ENCODE measurements at places on chromosomes 2 and 18.

GRCh38 chr2:240050278-240050677 lies 3.0 kb downstream of the OR6B3 start:
- H3K27me3 ChIP-seq: no peaks in the 10 kb centered on the region
- no peak for DNase-seq
- H3K4me1 ChIP-seq: no peaks in the 10 kb centered on the region
- no peak overlapping the region for H3K4me3 ChIP-seq
- H3K27ac ChIP-seq: no peak overlapping the region
- no peaks in the 10 kb centered on the region for H3K36me3 ChIP-seq

GRCh38 chr2:47675196-47675825 lies 107.6 kb upstream of the MSH6 start:
- H3K27me3 ChIP-seq: no peaks in the 10 kb centered on the region
- no peaks in the 10 kb centered on the region for H3K4me1 ChIP-seq
- no peak overlapping the region for H3K27ac ChIP-seq
- H3K36me3 ChIP-seq: no peaks in the 10 kb centered on the region
- no peak for DNase-seq
- no peak overlapping the region for H3K4me3 ChIP-seq

DNA sequence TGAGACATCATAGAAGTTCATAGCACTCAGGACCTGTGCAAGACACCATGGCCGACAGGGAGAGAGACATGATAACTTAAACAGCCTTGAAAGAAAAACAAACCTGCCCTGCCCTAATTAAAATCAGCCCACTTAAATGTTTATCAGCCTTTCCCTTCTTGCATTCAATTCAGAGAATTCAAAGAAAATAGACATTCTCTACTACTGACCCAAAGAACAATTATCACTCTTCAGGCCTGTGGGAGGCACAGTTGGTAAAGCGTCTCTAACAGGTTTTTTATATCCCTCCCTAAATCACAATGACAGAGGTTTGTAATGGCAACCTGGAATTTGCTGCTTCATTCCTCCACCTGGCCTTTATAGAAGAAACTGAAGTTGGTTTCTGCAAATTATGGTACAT lies 1.7 kb downstream of the CDK15 start:
- DNase-seq: no peak
- H3K27ac ChIP-seq: no peak overlapping the region
- no peak overlapping the region for H3K4me3 ChIP-seq
- no peaks in the 10 kb centered on the region for H3K36me3 ChIP-seq

- H3K4me3 ChIP-seq: no peak overlapping the region
- H3K36me3 ChIP-seq: no peaks in the 10 kb centered on the region
- H3K27ac ChIP-seq: no peak overlapping the region
- H3K4me1 ChIP-seq: no peaks in the 10 kb centered on the region
- DNase-seq: no peak
- no peaks in the 10 kb centered on the region for H3K27me3 ChIP-seq
Observed at GRCh38 chr18:46771141-46771540, 14.3 kb upstream of the ST8SIA5 start.

DNA sequence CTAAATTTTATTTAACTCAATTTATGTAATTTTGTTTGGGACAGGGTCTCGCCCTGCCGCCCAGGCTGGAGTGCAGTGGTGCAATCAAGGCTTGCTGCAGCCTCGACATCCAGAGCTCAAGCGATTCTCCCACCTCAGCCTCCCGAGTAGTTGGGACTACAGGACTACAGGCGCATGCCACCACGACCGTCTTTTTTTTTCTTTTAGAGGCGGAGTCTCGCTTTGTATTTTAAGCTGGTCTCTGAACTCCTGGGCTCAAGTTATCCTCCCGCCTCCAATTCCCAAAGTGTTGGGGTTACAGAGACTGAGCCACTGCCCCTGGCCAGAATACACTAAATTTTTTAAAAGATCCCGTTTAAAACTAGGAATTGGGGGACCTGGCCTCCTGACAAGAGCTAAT lies 18.5 kb downstream of the WNT10A start:
- H3K27ac ChIP-seq: no peak overlapping the region
- H3K4me1 ChIP-seq: peaks cover 25% of the 10 kb centered on the region
- no peak for DNase-seq
- peaks cover 3% of the 10 kb centered on the region for H3K27me3 ChIP-seq
- no peaks in the 10 kb centered on the region for H3K36me3 ChIP-seq

DNA sequence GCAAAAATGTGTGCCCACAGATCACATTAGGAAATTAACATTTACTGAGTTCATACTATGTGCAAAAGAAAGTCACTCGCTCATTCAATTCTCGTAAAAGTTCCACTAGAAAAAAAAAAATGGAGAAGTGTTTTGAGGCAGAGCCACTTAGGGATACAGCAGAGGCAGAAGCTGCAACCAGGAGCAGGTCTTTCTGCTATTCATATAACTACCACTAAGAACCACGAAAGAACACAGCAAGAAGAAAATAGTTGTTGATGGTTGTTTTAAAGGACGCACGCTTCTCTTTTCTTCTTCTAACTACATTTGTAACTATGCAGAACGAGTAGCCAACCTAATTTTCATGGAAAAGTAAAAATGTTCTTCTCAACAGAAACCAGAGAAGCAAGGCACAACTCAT lies 45.0 kb downstream of the ROCK2 start:
- no peak for DNase-seq
- no peak overlapping the region for H3K27ac ChIP-seq
- H3K36me3 ChIP-seq: no peaks in the 10 kb centered on the region
- no peaks in the 10 kb centered on the region for H3K27me3 ChIP-seq
- H3K4me3 ChIP-seq: no peak overlapping the region
- no peaks in the 10 kb centered on the region for H3K4me1 ChIP-seq

GRCh38 chr2:81901017-81901416 lies 1596.5 kb upstream of the LRRTM1 start:
- H3K27ac ChIP-seq: no peak overlapping the region
- DNase-seq: no peak
- H3K4me3 ChIP-seq: no peak overlapping the region
- no peaks in the 10 kb centered on the region for H3K36me3 ChIP-seq
- no peaks in the 10 kb centered on the region for H3K4me1 ChIP-seq

DNA sequence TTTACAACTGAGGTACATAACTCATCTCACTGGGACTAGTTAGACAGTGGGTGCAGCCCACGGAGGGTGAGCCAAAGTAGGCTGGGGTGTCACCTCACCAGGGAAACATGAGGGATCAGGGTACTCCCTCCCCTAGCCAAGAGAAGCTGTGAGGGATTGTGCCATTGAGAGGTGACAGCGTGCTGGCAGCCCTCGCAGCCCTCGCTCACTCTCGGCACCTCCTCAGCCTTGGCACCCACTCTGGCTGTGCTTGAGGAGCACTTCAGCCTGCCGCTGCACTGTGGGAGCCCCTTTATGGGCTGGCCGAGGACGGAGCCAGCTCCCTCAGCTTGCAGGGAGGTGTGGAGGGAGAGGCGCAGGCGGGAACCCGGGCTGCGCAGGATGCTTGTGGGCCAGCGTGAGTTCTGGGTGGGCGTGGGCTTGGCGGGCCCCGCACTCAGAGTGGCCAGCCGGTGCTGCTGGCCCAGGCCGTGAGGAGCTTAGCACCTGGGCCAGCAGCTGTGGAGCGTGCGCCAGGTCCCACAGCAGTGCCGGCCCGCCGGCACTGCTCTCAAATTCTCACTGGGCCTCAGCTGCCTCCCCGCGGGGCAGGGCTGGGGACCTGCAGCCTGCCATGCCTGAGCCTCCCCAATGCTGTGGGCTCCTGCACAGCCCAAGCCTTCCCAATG lies 44.5 kb upstream of the FAM110C start:
- no peaks in the 10 kb centered on the region for H3K27me3 ChIP-seq
- H3K4me1 ChIP-seq: no peaks in the 10 kb centered on the region
- H3K36me3 ChIP-seq: no peaks in the 10 kb centered on the region
- DNase-seq: peak; percentile 65
- H3K4me3 ChIP-seq: no peak overlapping the region

DNA sequence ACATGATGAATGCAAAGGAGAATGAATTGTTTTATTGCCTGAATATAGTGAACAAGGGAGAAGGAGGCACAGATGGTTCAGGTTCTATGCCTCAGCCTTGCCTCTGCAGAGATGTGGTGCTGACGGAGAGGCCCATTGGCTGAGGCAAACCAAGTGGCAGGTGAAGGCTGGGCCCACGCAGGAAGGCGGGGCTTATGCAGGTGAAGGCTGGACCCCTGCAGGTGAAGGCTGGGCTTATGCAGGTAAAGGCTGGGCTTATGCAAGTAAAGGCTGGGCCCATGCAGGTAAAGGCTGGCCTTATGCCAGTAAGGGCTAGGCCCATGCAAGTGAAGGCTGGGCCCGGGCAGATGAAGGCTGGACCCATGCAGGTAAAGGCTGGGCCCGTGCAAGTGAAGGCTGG lies 414.7 kb downstream of the LRATD1 start:
- no peak overlapping the region for H3K27ac ChIP-seq
- H3K36me3 ChIP-seq: no peaks in the 10 kb centered on the region
- H3K4me3 ChIP-seq: no peak overlapping the region
- no peaks in the 10 kb centered on the region for H3K27me3 ChIP-seq
- peak; percentile 32 for DNase-seq

GRCh38 chr18:48940854-48941611 lies 9.7 kb downstream of the SMAD7 start:
- peak overlapping the region; percentile 95 for H3K27ac ChIP-seq

- H3K4me1 ChIP-seq: no peaks in the 10 kb centered on the region
- H3K4me3 ChIP-seq: no peak overlapping the region
- no peak overlapping the region for H3K27ac ChIP-seq
- no peaks in the 10 kb centered on the region for H3K27me3 ChIP-seq
Observed at GRCh38 chr2:235860871-235861270, 307.3 kb downstream of the GBX2 start.

GRCh38 chr18:7566567-7567473 lies at the start of gene PTPRM:
PTPRM (plus strand) TSS chr18:7567316; CDS start chr18:7567819, 503 bp downstream.
- no peaks in the 10 kb centered on the region for H3K36me3 ChIP-seq
- no peaks in the 10 kb centered on the region for H3K27me3 ChIP-seq
- H3K4me1 ChIP-seq: peaks cover 15% of the 10 kb centered on the region
- DNase-seq: peak; percentile 96
- H3K27ac ChIP-seq: peak within 1 kb of the TSS; percentile 98

GRCh38 chr2:62286089-62286785 lies 90.3 kb downstream of the B3GNT2 start:
- no peak for DNase-seq
- H3K4me1 ChIP-seq: no peaks in the 10 kb centered on the region
- no peaks in the 10 kb centered on the region for H3K27me3 ChIP-seq
- H3K4me3 ChIP-seq: no peak overlapping the region

DNA sequence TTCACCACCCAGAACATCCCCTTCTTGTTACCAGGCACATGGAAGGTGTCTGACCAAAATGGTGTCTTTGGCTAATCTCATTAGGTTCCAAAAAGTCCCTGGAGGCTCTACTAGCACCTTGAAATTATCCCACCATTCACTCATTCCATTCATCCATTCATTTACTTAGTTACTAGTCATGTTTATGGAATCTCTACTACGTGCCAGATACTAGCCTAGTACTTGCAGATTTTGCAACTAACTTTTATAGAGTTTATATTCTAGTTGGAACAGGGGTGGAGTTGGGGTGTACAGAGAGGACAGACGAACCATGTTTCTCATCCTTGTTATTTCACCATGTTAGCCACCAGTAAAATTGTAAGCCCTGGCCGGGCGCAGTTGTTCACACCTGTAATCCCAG lies 4.0 kb upstream of the NOP58 start:
- no peak for DNase-seq
- no peak overlapping the region for H3K4me3 ChIP-seq
- H3K4me1 ChIP-seq: no peaks in the 10 kb centered on the region
- no peak overlapping the region for H3K27ac ChIP-seq
- no peaks in the 10 kb centered on the region for H3K27me3 ChIP-seq
- H3K36me3 ChIP-seq: no peaks in the 10 kb centered on the region

- peaks cover 8% of the 10 kb centered on the region for H3K4me1 ChIP-seq
- no peaks in the 10 kb centered on the region for H3K27me3 ChIP-seq
- no peak overlapping the region for H3K27ac ChIP-seq
- H3K36me3 ChIP-seq: no peaks in the 10 kb centered on the region
- no peak overlapping the region for H3K4me3 ChIP-seq
- no peak for DNase-seq
Observed at GRCh38 chr2:23409248-23409647, 24.3 kb downstream of the KLHL29 start.

- H3K4me3 ChIP-seq: no peak overlapping the region
- H3K27me3 ChIP-seq: no peaks in the 10 kb centered on the region
- no peaks in the 10 kb centered on the region for H3K36me3 ChIP-seq
- no peaks in the 10 kb centered on the region for H3K4me1 ChIP-seq
Observed at GRCh38 chr2:223297788-223298187, 245.8 kb downstream of the KCNE4 start.

DNA sequence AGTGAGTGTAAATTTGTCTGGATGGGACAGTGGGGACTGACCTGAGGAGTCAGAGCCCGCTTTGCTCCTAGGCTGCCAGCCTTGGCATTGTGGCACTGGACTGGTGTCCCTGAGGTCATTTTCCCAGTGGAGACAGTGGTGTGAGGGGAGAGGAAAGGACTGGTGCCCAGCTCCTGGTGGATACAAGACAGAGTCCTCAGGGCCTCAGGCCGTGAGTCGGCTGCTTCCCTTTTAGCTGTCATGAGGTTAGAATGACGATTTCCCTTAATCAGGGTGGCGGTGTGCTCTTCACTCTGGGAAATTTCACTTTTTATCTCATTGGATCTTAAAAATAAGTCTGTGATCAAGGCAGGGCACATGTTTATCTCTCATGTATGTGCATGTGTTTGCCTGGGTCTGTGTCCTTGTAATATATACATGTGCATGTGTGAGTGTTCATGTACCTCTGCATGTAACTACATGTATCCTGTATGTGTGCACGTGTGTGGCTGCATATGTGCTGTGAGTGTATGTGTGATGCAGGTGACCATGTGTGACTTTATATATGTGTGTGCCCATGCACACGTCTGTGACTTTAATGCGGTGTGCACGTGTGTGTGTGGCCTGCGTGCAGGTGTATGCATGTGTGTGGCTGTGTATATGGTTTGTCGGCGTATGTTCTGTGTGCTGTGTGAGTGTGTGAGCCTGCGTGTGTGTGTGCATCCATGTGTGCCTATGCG lies 55.7 kb downstream of the GLI2 start:
- no peak for DNase-seq
- H3K36me3 ChIP-seq: no peaks in the 10 kb centered on the region
- H3K4me3 ChIP-seq: no peak overlapping the region
- no peak overlapping the region for H3K27ac ChIP-seq
- no peaks in the 10 kb centered on the region for H3K27me3 ChIP-seq

- H3K36me3 ChIP-seq: peaks cover 42% of the 10 kb centered on the region
- H3K4me1 ChIP-seq: peaks cover 9% of the 10 kb centered on the region
- no peak for DNase-seq
- no peak overlapping the region for H3K4me3 ChIP-seq
- H3K27ac ChIP-seq: no peak overlapping the region
Observed at GRCh38 chr18:35132021-35132902, 91.0 kb downstream of the MAPRE2 start.

DNA sequence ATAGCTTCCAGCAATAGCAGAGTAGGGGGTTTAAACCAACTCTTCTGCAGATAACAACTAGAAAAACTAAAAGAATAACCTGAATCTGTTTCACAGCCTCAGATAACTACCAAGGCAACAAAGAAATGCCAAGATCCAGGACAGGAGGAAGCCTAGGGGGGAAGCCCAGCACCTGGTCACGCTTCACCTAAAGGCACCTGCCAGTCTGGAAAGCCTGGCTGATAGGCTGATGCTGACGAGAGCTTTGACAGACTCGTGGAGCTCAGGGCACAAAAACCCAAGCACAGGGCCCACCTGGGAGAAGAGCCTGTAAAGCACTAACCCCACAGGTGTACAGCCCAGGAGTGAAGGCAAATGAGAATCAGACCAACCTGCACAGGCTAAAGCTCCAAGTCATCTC lies 22.6 kb downstream of the EIPR1 start:
- H3K36me3 ChIP-seq: peaks cover 7% of the 10 kb centered on the region
- no peaks in the 10 kb centered on the region for H3K27me3 ChIP-seq
- no peak overlapping the region for H3K4me3 ChIP-seq
- no peak overlapping the region for H3K27ac ChIP-seq
- H3K4me1 ChIP-seq: peaks cover 15% of the 10 kb centered on the region
